D721Med (cell line): ENCODE measurements at places on chromosomes 6 and 20.

- no peak for DNase-seq
Observed at GRCh38 chr6:139597771-139598755, 223.6 kb upstream of the CITED2 start.

GRCh38 chr6:25112322-25112773 is 166.8 kb upstream of the CARMIL1 start:
- no peak for DNase-seq

DNA sequence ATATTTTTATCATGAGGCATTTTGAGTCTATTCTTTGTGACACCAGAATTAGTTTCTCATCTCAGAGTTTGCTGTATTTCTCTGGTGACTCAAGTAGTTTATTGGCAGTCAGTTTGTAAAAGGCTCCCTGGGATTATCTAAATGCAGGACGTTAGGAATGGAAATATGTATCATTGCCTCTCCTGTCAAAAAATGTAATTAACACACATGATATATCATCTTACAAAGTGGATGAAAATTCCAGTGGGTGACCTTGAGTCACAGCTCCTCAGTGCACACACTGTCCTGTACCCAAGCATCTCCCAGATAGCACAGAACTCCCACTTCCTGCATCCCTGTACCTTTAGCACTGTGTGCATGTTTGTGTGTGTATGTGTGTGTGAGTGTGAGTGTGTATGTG is 258.6 kb downstream of the LAMA2 start:
- no peak for DNase-seq

DNA sequence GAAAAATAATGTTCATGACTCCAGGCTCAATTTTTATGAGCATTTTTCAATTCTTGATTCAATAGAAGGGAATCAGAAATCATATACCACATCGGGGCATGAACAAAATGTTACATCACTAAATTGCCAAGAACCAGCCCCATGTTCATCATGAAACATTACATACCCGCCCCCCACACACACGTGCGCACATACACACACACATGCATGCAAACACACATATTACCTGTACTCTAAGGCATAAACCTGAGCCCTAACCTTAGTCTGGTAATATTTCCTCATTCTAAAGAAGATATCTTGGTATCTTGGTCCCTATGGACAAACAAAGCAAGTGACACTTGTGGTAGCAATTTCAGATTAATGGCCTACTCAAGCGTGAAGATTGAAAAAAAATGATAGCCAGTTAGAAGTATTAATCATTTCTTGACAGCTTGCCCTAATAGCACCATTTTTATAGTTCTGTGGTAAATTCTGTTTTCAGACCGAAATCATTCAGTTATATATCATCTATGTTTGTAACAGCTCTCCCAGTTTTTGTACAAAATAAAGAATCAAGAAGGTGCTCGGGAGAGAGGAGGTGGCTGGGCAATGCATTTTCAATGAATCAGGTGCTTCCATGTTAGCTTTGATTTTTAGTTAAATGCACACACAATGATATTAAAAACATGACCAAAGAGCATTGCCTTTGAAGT is 95.4 kb upstream of the DOK5 start:
- no peak for DNase-seq

GRCh38 chr6:26059941-26060340 is 27.3 kb upstream of the HFE start:
- no peak for DNase-seq

DNA sequence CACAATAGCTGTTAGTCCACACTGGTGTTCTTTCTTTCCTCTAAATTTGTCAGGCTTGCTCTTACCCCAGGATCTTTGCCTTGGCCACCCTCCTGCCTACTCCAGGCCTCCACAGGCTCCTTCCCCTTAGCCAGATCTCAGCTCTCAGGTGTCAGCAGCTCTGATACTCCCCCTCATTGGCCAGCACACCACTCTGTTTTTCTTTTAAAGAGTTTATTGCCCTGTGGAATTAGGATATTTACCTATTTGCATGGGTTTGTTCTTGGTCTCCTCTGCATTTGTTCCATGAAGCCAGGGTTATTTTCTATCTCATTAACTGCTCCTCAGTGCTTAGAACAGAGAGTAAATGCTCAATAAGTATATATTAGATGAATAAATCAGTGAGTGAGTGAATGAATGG is 36.8 kb downstream of the GCNT2 start:
- DNase-seq: no peak

- no peak for DNase-seq
Observed at GRCh38 chr20:22333885-22334545, 250.4 kb downstream of the FOXA2 start.

DNA sequence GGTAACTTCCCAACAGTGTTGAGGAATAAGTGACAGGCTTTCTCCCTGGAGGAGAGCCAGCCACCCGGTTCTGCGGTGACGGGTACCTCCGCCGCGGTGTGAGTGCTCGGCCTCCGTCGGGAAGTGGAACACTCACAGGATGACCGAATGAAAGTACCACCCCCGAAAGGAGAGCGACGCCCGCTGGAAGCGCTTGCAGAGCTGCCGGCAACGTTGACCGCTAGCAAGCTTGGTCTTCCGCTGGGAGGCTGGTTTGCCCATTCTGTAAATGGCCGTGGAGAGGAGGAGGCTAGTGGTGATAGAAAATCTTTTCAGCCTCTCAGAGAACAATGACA is 614 bp upstream of the TMEM242 start:
- peak; percentile 18 for DNase-seq

- DNase-seq: no peak
Observed at GRCh38 chr20:58553166-58553696, 38.0 kb upstream of the APCDD1L start.

DNA sequence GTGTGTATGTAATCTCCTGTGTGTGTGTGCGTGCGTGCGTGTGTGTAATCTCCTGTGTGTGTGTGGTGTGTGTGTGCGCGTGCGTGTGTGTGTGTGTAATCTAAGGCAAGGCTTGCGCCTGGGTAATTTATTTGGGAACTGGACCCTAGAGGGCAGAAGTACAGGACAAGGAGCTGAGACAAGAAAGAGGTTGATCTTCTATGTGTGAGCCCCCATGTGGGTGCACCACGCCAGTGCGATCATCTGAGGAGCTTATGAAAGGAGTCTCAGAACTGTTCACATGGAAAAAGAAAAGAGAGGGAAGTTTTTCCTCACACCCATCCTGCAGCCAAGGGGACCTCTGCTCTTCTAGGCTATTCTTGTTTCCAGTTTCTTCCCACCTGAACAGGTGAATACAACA is 220.1 kb upstream of the GGTLC1 start:
- DNase-seq: no peak

GRCh38 chr6:17007749-17008148 is 94.1 kb upstream of the STMND1 start:
- no peak for DNase-seq

DNA sequence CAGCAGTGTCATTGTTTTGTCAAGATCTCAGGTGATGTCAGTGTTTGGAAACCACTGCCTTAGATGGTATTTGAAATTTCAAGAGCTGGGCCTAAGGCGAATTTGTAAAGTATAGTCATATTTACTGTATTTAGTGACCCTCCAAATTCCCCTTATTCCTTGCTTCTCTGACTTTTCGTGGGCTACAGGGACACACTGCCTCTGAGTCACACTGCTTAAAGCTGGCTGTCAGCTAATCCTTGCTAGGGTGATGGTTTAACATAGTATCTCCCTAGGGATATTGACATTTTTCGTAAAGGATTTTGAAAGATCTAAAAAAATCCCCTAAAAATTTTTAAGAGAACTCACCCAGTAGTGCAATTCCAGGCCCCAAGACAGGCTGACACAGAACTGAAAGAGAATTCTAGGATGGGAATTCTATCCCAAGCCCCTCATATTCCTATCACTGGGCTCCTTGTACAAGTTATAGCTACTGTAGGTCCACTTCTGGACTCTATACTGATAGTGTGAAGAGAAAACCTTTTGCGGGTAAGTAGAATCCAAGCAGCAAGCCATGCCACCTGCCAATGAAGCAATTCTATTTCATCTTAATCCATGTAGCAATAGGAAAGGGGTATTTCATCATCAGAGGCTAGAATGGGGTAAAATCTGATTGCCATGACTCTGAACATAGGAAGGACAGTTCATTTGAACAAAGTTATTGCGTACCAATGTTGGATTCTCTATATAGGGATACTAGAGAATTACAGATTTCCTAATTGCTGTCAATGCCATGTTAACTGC is 4.3 kb downstream of the BMP6 start:
- DNase-seq: no peak

- no peak for DNase-seq
Observed at GRCh38 chr20:49540232-49540620, 27.7 kb downstream of the PTGIS start.

DNA sequence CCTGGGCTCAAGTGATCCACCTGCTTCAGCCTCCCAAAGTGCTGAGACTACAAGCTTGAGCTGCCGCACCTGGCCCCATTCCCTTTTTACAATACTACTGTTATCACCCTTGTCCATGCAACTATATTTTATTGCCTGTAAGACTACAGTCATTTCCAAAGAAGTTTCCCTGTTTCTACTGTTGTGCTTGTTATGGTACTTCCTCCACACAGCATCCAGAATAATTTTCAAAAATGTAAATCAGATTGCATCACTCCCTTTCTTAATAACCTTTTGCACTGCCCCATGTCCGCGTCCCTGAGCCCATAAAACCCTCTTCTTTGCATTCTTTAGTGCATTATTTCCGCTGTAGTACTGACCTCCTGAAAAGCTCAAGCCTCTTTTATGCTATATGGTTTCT is 128.9 kb upstream of the AKIRIN2 start:
- DNase-seq: no peak

DNA sequence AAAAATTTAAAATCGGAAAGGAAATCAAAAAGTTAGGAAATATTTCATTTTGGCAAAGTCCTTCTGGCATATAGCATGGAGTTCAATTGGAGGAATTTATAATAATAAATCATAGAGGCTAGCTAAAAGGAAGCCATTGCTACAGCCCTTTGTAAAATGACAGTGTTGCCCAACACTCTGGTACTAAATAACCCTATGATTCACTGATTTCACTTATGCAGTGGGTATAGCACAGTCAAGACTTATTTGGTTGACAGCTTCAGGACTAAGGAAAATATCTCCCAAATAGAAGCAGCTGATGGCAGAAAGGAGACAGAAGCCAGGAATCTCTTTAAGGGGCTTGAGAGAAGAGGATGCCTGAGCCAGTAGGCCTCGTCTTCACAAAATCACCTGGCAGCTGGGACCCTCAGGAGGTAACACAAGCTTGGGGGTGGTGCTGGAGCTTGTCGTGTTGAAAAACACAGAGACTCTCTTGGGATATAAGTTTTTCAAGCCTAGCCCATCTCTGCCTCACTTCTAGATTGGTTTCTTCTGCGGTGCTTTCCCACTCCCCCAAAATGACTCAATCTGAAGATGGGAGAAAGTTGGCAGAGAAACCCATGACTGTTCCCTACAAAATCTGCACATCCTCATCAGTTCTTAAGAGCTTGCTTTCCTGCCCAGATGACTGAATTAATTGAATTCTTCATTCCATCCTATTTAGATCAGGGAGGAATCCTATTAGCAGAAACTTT is 38.4 kb upstream of the EYA4 start:
- no peak for DNase-seq

DNA sequence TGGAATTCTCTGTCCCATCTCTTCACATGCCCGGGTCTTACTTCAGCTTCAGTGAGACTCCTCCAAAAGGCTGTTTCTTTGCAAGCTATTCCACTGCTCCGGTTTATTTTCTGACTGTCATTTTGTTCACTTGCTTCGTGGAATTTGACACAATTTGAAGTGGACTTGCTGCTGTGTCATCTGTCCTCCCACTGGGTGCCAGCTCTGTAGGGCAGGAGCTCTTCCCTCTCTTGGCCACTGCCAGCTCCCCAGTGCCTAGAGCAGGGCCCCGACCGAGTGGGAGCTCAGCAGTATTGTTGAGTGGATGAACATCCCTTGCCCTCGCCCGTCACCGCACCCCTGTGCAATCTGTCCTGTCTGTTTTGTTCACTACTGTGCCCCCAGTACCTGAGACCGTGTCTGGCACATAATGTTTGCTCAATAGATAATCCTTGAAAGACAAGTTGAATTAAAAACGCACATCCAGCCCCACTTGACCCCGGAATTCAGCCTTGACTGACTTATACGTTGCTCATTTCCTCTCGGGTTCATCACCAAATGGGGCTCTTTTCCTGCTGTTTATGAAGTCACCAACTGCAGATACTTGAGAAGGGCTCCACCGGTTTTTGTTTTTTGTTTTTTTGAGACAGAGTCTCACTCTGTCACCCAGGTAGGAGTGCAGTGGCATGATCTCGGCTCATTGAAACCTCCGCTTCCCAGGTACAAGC is 170.3 kb upstream of the KCNG1 start:
- no peak for DNase-seq

DNA sequence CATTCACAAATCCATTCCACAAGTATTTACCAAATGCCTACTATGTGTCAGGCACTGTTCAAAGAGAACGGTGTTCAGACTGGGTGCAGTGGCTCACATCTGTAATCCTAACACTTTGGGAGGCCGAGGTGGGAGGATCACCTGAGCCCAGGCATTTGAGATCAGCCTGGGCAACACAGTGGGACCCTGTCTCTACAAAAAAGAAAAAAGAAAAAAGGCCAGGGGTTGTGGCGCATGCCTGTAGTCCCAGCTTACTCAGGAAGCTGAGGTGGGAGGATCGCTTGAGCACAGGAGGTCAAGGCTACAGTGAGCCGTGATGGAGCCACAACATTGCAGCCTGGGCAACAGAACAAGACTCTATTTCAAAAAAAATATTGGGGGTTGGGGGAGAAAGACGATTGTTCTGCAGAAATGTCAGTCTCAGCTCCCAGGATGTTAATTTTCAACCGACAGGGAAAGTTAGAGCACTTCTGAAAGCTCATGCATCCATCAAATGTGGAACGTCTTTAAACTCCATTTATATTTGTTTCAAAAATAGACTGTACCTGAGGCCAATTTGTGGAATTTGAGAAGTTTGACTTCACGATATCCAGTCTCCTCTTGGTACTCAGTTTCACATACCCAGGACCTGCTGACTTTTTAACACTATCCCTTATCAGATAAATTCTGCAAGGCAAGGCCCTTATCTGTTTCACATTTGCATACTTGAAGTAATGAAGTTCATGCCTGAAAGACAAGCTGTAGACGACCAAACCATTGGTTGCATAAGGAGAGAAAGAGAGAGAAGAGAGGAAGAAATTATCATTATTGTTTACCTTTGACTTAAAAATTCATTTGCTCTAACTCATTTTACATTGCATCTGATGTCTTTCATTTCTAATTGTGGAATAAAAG is 14.8 kb upstream of the BTN3A2 start:
- no peak for DNase-seq

DNA sequence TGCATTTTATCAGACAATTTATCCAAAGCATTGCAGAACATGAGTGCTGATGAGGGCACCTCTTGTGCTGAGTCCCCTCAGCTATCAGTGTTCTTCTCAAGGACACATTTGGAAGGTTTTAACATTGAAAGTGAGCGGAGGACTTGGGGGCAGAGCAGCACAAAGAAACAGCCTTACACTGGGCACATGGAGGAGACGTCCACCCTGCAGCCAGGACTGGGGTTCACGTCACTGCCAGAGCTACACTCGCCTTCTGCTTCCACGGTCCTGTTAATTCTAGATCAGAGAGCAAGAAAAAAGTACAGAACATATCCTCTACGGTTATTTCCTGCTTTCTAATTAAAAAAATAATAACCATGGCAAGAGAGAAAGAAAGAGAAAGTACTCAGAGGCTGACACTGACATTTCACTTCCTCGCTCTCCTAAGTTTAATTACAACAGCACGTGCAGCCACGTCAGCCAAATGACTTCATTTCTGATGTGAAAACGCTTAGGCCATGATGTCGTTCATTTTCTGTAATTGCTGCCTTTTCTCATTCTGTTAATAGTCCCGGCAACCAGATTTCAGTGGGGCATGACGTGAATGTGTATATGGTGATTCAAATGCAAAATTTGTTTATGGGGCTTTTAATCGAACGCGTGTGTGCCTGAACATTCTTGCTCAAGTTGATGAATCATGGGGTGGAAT is 5.1 kb downstream of the PRND start:
- DNase-seq: no peak
